ENCODE measurements at places on chromosomes 6 and 20. TPM values are rescaled to one million over a fixed set of nuclear protein-coding genes. Genes with fewer than 3 reads are reported as not detected.

DNA sequence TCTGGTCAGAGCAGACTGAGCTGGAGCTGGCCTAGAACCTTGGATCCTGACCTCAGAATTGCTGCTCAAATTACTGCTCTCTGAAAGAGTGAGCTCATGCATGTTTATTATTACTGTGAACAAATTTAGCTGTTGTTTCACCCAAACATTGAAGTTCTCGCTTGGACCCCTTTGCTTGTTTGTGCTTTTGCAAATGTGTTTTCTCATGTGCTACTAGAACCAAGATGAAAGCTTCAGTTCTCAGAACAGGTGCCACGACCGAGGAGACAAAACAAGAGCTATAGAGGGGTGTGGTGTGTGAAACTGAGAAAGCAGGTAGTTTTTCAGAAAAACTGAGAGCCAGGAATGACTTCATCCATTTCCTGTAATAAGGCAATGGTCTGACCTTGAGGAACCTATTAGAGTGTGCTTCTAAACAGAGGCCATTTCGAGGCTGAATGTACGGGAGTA, 50.0 kb upstream of the ESR1 start:
- H3K36me3 ChIP-seq: no peaks in the 10 kb centered on the region
- no peak overlapping the region for H3K27ac ChIP-seq
- DNase-seq: no peak
- H3K4me3 ChIP-seq: no peak overlapping the region

DNA sequence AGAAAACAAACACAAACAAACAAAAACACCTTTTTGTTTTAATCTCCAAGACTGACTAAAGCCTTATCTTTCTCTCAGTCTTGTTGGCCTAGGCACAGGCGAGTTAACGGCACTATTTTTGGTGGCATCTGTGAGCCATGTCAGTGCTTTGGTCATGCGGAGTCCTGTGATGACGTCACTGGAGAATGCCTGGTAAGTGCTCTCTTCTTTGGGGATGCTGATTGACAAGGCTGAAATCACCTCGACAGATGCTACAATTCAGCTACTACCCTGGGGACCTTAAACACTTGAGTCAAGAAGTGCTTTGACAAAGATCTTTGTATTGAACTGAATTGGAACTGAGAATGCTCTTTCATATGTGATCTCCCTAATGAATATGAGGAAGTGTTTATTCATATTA, 384.1 kb downstream of the LAMA2 start:
- no peak overlapping the region for H3K27ac ChIP-seq
- no peaks in the 10 kb centered on the region for H3K27me3 ChIP-seq

DNA sequence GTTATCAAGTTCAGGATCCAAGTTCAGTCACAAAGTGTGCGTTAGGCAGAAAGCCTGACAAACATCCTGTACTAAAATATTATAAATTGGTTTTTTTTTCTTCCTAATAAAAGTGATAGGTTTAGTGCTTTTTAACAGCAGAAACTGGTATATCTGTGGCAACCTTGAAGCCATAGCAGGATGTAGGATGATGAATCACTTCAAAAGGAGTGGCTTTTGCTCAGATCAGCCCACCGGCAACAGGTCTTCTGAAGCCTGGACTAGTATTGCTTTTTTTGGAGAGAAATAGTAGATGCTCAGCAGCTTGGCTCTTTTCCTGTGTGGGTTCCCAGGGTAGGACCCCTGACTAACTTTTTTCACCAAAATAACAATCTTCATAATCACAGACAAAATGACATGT, 190.8 kb downstream of the EPM2A start:
- no peaks in the 10 kb centered on the region for H3K4me1 ChIP-seq
- no peak overlapping the region for H3K27ac ChIP-seq
- no peak for DNase-seq
- H3K27me3 ChIP-seq: no peaks in the 10 kb centered on the region

- no peaks in the 10 kb centered on the region for H3K4me1 ChIP-seq
- no peaks in the 10 kb centered on the region for H3K27me3 ChIP-seq
- DNase-seq: no peak
- no peak overlapping the region for H3K4me3 ChIP-seq
- no peaks in the 10 kb centered on the region for H3K36me3 ChIP-seq
- H3K27ac ChIP-seq: no peak overlapping the region
Measured at GRCh38 chr6:96570053-96570452, 7.1 kb downstream of the FHL5 start.

- H3K4me3 ChIP-seq: no peak overlapping the region
- H3K27me3 ChIP-seq: no peaks in the 10 kb centered on the region
- no peaks in the 10 kb centered on the region for H3K36me3 ChIP-seq
- peak; percentile 31 for DNase-seq
- H3K27ac ChIP-seq: no peak overlapping the region
- H3K4me1 ChIP-seq: no peaks in the 10 kb centered on the region
Measured at GRCh38 chr6:53728570-53729194, 63.1 kb upstream of the KLHL31 start.

DNA sequence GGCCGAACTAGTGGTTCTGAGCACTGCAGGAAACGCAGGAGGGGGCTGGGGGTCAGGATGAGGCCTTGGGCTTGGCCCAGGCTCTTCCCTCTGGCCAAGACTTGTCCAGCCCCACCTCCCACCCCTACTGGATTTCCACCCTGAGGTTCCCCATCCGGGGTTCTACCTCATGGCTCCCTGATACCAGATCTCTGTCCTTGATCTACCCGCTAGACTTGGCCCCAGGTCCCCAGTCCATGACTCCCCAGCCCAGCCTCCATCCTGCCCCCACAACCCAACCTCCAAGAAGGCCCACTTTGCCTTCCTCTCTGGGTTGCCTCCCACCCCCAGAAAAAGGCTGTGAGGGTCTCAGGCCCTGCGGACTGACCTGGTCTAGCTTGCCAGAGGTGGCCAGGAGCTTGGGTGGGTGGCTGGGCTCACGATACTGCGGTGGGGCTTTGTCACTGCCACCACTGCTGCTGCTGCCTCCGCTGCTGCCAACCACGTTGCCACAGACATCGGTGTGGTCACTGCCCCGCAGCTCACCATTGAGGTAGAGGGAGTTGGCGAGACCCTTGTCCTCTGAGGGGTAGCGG, 6.8 kb upstream of the FASTKD5 start:
- H3K27me3 ChIP-seq: no peaks in the 10 kb centered on the region
- no peak for DNase-seq
- H3K36me3 ChIP-seq: no peaks in the 10 kb centered on the region
- peaks cover 4% of the 10 kb centered on the region for H3K4me1 ChIP-seq
- H3K27ac ChIP-seq: no peak overlapping the region

DNA sequence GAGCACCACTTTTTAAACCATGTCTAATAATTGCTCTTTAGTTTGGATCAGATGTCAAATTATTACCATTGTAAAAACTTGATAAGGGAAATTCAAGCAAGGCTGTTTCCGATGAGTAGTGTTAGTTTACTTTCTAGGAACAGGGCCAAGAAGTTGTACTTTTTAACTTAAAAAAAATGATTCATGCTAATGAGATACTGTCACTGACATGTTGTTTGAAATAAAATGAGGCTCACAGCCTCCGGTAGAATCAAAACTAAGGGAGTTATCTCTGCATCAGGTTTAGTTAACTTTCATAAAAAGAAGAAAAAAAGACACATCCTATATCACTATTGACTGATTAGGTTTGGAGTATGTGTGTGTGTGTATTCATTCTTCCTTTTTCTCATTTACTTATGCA, 55.2 kb upstream of the SUPT3H start:
- H3K4me3 ChIP-seq: no peak overlapping the region
- H3K4me1 ChIP-seq: peaks cover 32% of the 10 kb centered on the region
- no peak overlapping the region for H3K27ac ChIP-seq
- no peak for DNase-seq
- H3K27me3 ChIP-seq: no peaks in the 10 kb centered on the region

DNA sequence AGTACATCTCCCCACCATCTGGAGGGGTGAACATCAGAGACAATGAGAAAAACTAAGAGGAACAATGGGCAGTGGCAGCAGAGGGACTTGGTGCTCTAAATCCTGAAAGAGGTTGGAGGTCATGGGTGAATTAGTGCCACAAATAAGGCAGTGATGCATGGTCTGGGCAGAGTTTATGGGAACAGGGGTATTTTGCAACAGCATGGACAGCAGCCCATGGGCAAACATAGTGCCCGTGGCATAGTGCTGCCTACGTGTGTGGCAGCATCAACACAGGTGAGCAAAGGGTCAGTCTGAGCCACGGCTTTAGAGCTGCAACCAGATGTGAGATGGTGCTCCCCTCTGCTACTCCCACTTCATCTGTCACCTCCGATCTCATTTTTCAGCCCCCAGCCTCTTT, 459.1 kb upstream of the CITED2 start:
- H3K27me3 ChIP-seq: no peaks in the 10 kb centered on the region
- DNase-seq: no peak
- H3K4me1 ChIP-seq: peaks cover 11% of the 10 kb centered on the region
- no peak overlapping the region for H3K4me3 ChIP-seq

- H3K4me3 ChIP-seq: no peak overlapping the region
- H3K4me1 ChIP-seq: no peaks in the 10 kb centered on the region
- no peak overlapping the region for H3K27ac ChIP-seq
- peaks cover 27% of the 10 kb centered on the region for H3K36me3 ChIP-seq
Measured at GRCh38 chr6:53263917-53264316, 84.8 kb downstream of the ELOVL5 start.

DNA sequence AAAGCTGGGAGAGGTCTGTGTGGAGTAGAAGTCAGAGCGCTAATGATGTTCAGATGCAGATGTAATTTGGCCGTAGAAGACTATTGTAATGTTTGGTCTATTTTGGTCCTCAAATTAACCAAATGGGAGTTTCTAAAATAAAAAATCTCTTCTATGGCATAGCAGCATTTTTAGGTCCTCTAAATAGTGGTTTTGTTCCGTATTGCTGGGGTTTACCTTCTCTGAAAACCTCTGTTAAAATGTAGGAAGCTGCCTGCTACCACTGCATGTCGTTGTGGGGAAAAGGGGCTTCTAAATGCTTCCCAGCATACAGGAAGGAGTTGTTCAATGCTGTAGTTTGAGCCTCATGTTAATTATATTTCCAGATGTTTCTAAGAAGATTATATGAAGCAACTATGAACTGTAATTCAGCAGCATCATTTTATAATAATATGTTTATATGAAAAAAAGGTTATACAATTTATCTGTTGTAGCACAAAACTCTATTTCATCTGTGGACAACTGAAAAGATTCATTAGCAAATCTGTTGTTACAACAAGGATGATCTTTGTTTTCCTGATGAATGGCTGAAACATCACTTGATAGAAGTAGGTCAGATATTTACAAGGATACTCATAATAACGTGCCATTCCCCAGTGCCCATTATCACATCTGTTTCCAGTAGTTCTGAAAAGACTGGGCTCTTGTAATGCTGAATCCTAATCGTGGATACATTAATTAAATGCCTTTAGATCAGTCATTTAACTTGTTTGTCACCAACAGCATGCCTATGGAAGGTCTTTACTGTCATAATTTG, 256.6 kb downstream of the TBC1D7 start:
- no peaks in the 10 kb centered on the region for H3K27me3 ChIP-seq
- no peaks in the 10 kb centered on the region for H3K36me3 ChIP-seq
- no peak for DNase-seq

DNA sequence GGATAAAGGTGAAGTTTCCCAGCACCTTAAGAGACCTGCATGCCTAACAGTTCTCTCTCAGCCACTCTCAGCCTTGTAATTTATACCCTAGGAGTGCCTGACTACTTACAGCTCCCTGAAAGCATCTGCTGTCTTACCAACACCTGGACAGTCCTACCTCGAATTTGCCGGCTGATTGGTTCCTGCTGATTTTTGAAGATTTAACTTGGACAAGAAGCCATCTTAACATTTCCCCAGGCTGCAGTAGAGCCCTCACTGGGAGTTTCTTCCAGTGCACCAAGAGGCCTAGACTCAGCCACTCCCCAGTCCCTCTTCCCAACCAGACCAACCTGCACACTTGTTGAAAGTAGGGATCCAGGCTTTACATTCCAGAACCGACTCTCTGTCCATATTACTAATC, 174.5 kb downstream of the LINC00237 start:
- H3K36me3 ChIP-seq: no peaks in the 10 kb centered on the region
- DNase-seq: no peak
- H3K4me3 ChIP-seq: no peak overlapping the region
- no peaks in the 10 kb centered on the region for H3K4me1 ChIP-seq
- no peak overlapping the region for H3K27ac ChIP-seq

- no peak for DNase-seq
- peak overlapping the region; percentile 78 for H3K27ac ChIP-seq
- peak overlapping the region; percentile 85 for H3K4me3 ChIP-seq
- no peaks in the 10 kb centered on the region for H3K4me1 ChIP-seq
Measured at GRCh38 chr6:108557494-108558371, 3.0 kb upstream of the FOXO3 start.

- H3K4me3 ChIP-seq: no peak overlapping the region
- peak overlapping the region; percentile 85 for H3K27ac ChIP-seq
- peaks cover 56% of the 10 kb centered on the region for H3K4me1 ChIP-seq
- peak; percentile 80 for DNase-seq
Measured at GRCh38 chr6:43806043-43806757, 36.2 kb downstream of the VEGFA start.

- H3K4me1 ChIP-seq: no peaks in the 10 kb centered on the region
- no peak overlapping the region for H3K4me3 ChIP-seq
- H3K27ac ChIP-seq: no peak overlapping the region
- H3K27me3 ChIP-seq: no peaks in the 10 kb centered on the region
- no peak for DNase-seq
- H3K36me3 ChIP-seq: no peaks in the 10 kb centered on the region
Measured at GRCh38 chr6:14472986-14473337, 355.4 kb downstream of the CD83 start.

GRCh38 chr6:44294832-44295791, 18.0 kb downstream of the AARS2 start:
- peaks cover 10% of the 10 kb centered on the region for H3K27me3 ChIP-seq
- H3K36me3 ChIP-seq: peaks cover under 1% of the 10 kb centered on the region
- H3K4me1 ChIP-seq: no peaks in the 10 kb centered on the region
- H3K4me3 ChIP-seq: no peak overlapping the region

- no peak overlapping the region for H3K27ac ChIP-seq
- H3K27me3 ChIP-seq: no peaks in the 10 kb centered on the region
- no peaks in the 10 kb centered on the region for H3K4me1 ChIP-seq
- no peak overlapping the region for H3K4me3 ChIP-seq
- H3K36me3 ChIP-seq: no peaks in the 10 kb centered on the region
- no peak for DNase-seq
Measured at GRCh38 chr6:104201557-104201956, 658.2 kb downstream of the HACE1 start.

- no peaks in the 10 kb centered on the region for H3K36me3 ChIP-seq
- H3K27ac ChIP-seq: no peak overlapping the region
- no peak for DNase-seq
- no peak overlapping the region for H3K4me3 ChIP-seq
- H3K4me1 ChIP-seq: no peaks in the 10 kb centered on the region
Measured at GRCh38 chr6:21003780-21004541, 469.7 kb downstream of the CDKAL1 start.

The FAM209B gene
- not detected for total RNA-seq

The ZNF184 gene
- total RNA-seq: 18.0 TPM

The EYS gene
- not detected for total RNA-seq

The CRISP3 gene
- total RNA-seq: not detected

The FRS3 gene
- total RNA-seq: 2.6 TPM

The PROKR2 gene
- not detected for total RNA-seq

The NNAT gene
- not detected for total RNA-seq

The CABLES2 gene
- total RNA-seq: 12.9 TPM

The C20orf202 gene
- total RNA-seq: not detected
